ENCODE measurements at places on chromosomes 16 and 17. TPM values are rescaled to one million over a fixed set of nuclear protein-coding genes. Genes with fewer than 3 reads are reported as not detected.

GRCh38 chr17:77735081-77735565 is 223.4 kb upstream of the TNRC6C start:
- H3K27ac ChIP-seq = peak overlapping the region; percentile 48
- DNase-seq = no peak
- H3K4me3 ChIP-seq = no peak overlapping the region
- H3K27me3 ChIP-seq = no peaks in the 10 kb centered on the region
- H3K36me3 ChIP-seq = no peaks in the 10 kb centered on the region
- H3K4me1 ChIP-seq = peaks cover 8% of the 10 kb centered on the region

DNA sequence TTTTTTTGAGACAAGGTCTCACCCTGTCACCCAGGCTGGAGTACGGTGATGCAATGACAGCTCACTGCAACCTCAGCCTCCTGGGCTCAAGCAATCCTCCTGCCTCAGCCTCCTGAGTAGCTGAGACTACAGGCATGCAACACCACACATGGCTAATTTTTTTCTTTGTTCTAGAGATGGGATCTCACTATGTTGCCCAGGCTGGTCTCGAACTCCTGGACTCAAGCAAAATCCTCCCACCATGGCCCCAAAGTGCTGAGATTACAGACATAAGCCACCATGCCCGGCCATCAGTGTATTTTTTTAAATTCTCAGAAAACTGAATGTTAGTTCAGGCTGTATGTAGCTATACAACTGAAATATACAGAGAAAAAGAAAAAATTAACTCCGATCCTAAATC is 6.2 kb downstream of the APPBP2 start:
- no peak overlapping the region for H3K4me3 ChIP-seq
- no peak overlapping the region for H3K27ac ChIP-seq
- H3K27me3 ChIP-seq = no peaks in the 10 kb centered on the region
- no peaks in the 10 kb centered on the region for H3K4me1 ChIP-seq
- H3K36me3 ChIP-seq = no peaks in the 10 kb centered on the region

GRCh38 chr17:60386147-60387058 is 5.5 kb downstream of the USP32 start:
- no peaks in the 10 kb centered on the region for H3K27me3 ChIP-seq
- no peak overlapping the region for H3K27ac ChIP-seq
- peaks cover 5% of the 10 kb centered on the region for H3K4me1 ChIP-seq

- no peaks in the 10 kb centered on the region for H3K36me3 ChIP-seq
- no peak overlapping the region for H3K27ac ChIP-seq
- DNase-seq = no peak
- H3K4me1 ChIP-seq = no peaks in the 10 kb centered on the region
- H3K27me3 ChIP-seq = no peaks in the 10 kb centered on the region
Measured at GRCh38 chr16:82440336-82440735, 186.4 kb upstream of the CDH13 start.

GRCh38 chr17:28912281-28912937 is 9.5 kb upstream of the DHRS13 start:
- H3K4me1 ChIP-seq = no peaks in the 10 kb centered on the region
- no peaks in the 10 kb centered on the region for H3K27me3 ChIP-seq
- no peak overlapping the region for H3K27ac ChIP-seq

DNA sequence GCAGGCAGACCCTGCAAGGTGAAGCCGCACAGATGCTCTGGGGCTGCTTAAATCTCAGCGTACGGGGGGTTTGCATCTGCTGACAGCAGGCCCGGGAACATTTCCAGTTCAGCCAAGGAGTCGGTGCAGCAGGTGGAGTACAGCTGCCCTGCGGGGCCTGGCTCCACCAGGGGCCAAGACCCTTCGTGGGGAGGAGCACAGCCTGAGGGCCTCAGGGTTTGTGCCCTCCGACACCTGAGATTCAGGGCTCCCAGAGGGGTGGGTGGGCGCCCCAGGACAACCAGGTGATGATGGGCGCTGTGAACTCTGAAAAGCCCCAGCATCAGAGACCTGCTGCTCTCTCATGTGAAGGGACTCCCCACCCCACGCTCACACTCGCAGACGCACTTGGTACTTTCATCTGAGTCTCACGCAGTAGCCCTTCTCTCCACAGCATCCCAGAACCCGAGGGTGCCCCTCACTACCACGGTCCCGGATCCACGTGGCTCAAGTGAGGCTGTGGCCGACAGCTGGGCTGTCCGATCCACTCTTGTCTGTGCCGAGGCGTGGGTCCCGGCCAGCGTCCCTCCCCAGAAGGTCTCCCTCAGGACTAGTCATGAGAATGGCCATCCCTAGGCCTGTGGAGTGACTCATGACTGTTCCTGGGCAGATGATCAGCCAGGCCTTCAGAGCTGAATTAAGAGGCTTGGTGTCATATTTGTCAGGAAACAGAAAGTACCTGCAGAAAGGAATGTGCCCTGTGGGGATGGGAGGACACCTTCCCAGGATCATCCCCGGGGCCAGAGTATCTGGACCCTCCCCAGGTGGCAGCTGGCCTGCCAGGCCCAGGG is 29.6 kb downstream of the ACSF3 start:
- no peak for DNase-seq
- peaks cover 5% of the 10 kb centered on the region for H3K4me1 ChIP-seq
- H3K27ac ChIP-seq = no peak overlapping the region
- H3K36me3 ChIP-seq = no peaks in the 10 kb centered on the region
- H3K27me3 ChIP-seq = no peaks in the 10 kb centered on the region
- no peak overlapping the region for H3K4me3 ChIP-seq

DNA sequence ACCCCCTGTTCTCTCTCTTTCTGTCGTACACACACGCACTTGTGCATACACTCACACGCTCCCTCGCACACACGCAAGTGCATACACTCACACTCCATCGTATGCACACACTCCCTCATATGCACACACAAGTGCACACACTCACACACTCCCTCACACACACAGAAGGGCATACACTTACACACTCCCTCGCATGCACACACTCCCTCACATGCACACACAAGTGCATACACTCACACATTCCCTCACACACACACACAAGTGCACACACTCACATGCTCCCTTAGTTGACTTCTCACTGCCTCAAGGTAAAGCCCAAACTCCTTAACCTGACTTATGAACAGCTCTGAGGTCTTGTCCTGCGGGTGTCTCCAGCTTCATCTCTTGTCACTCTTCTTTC is 78.7 kb downstream of the NOG start:
- no peak overlapping the region for H3K4me3 ChIP-seq
- no peaks in the 10 kb centered on the region for H3K36me3 ChIP-seq
- H3K27me3 ChIP-seq = no peaks in the 10 kb centered on the region
- DNase-seq = no peak

DNA sequence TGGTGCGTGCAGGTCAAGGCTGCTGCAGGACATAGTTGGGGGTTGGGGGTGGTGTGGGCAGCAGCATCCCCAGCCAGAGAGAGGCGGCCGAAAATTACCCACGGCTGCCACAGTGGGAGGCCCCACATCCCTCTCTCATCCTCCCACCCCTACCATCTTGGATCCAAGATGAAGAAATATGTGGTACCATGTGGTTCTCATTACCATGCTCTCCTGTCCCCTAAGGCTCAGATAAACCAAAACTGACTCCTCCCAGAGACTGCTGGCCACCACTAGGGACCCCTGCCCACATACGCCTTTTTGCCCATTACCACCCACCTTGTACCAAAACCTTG is 120.4 kb downstream of the HIC1 start:
- peak overlapping the region; percentile 68 for H3K27ac ChIP-seq
- H3K4me3 ChIP-seq = no peak overlapping the region
- H3K4me1 ChIP-seq = peaks cover 27% of the 10 kb centered on the region
- no peaks in the 10 kb centered on the region for H3K27me3 ChIP-seq
- no peak for DNase-seq
- no peaks in the 10 kb centered on the region for H3K36me3 ChIP-seq

GRCh38 chr17:2233441-2233947 is 70.1 kb downstream of the SMG6 start:
- H3K27ac ChIP-seq = peak overlapping the region; percentile 19
- no peaks in the 10 kb centered on the region for H3K36me3 ChIP-seq
- peaks cover 5% of the 10 kb centered on the region for H3K4me1 ChIP-seq
- no peak for DNase-seq

DNA sequence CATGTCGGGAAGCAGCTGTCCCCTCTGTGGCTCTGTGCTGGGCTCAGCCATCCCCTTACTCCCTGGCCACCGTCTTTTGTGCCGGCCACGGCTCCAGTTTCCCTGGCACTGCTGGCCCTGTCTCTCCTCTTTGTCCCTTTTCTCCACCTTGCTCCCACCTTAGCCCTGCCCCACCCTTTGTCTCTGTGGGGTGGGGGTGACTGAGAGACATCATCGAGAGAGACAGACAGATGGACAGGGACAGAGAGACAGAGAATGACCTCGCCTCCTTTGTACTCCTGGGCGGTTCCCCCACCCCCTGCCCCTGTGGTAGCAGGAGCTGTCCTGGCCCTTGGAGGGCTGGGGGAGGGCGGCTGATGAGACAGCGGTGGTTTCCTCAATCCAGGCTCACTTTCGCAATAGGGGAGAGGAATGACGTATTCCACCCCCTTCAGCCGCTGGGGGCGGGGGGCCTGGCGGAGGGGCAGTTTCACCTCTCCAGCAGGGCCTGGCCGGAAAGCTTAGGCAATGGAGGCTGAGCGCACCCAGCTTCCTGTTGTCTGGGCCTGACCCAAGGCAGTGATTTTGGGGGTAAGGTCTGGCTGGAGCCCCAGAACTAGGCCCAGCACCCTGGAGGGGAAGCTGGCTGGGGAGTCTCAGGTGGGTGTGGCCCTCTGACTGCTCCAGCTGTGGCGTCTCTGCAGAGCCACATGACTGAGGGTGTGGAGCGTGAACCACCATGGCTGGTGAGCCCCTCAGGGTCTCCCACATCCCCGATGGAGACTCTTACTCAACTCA is 7.3 kb downstream of the FMNL1 start:
- no peak for DNase-seq
- H3K4me1 ChIP-seq = no peaks in the 10 kb centered on the region
- H3K36me3 ChIP-seq = no peaks in the 10 kb centered on the region
- peak overlapping the region; percentile 22 for H3K27ac ChIP-seq

Gene CDH13
- 20.6 TPM for total RNA-seq

DNA sequence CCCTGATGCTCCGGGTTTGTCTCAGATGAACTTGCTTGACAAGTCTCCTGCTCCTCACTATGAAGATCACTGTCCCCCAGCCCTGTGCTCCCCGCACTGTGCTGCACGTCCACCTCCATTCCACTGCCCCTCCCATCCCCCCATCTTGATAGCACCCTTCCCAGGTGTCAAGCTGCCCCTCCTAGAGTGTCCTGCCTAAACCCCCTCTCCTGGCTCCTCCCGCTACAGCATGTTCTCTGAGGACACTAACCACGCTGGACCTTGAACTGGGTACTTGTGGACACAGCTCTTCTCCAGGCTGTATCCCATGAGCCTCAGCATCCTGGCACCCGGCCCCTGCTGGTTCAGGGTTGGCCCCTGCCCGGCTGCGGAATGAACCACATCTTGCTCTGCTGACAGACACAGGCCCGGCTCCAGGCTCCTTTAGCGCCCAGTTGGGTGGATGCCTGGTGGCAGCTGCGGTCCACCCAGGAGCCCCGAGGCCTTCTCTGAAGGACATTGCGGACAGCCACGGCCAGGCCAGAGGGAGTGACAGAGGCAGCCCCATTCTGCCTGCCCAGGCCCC is 18.5 kb downstream of the DEXI start:
- H3K4me3 ChIP-seq = no peak overlapping the region
- no peak overlapping the region for H3K27ac ChIP-seq
- H3K27me3 ChIP-seq = no peaks in the 10 kb centered on the region
- DNase-seq = no peak
- no peaks in the 10 kb centered on the region for H3K36me3 ChIP-seq

DNA sequence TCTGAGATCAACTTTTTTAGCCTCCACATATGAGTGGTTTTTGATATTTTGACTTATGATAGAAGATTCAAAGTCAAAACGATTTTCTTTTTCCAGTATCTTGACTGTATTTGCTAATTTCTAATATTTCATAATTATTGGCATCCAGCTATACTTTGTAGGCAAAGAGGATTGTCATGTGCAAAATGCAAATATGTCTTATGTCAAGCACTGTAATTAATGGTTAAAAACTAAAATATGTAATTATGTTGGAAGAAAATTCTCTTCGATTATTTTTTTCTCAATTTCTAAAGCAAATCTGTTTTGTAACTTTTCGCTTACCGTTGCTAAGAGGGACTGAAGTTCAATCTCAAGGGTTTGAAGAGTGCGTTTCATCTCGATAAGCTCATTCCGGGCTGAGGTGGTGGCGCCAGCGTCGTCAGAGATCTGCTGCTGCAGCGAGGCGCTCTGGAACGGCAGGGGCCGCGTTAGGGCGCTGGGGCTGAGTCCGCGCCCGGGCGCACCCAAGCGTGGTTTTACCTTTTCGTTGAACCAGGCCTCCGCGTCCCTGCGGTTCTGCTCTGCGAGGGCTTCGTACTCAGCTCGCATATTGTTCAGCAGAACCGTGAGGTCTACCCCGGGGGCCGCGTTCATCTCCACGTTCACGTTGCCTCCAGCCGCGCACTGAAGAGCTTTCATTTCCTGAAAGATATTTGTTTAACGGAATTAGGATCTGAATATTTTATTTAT is 3.0 kb downstream of the KRT27 start:
- no peaks in the 10 kb centered on the region for H3K36me3 ChIP-seq
- no peaks in the 10 kb centered on the region for H3K27me3 ChIP-seq
- no peak overlapping the region for H3K27ac ChIP-seq
- no peaks in the 10 kb centered on the region for H3K4me1 ChIP-seq

GRCh38 chr17:164303-165235 is 16.9 kb downstream of the DOC2B start:
- H3K4me3 ChIP-seq = no peak overlapping the region
- no peaks in the 10 kb centered on the region for H3K36me3 ChIP-seq
- H3K27me3 ChIP-seq = no peaks in the 10 kb centered on the region
- H3K4me1 ChIP-seq = no peaks in the 10 kb centered on the region
- H3K27ac ChIP-seq = no peak overlapping the region

- H3K4me1 ChIP-seq = no peaks in the 10 kb centered on the region
- H3K36me3 ChIP-seq = no peaks in the 10 kb centered on the region
- no peaks in the 10 kb centered on the region for H3K27me3 ChIP-seq
- no peak overlapping the region for H3K27ac ChIP-seq
Measured at GRCh38 chr16:69537706-69538080, 28.1 kb upstream of the NFAT5 start.

- no peaks in the 10 kb centered on the region for H3K36me3 ChIP-seq
- no peaks in the 10 kb centered on the region for H3K4me1 ChIP-seq
- no peak overlapping the region for H3K4me3 ChIP-seq
Measured at GRCh38 chr17:47087093-47087492, 102.0 kb downstream of the CDC27 start.

DNA sequence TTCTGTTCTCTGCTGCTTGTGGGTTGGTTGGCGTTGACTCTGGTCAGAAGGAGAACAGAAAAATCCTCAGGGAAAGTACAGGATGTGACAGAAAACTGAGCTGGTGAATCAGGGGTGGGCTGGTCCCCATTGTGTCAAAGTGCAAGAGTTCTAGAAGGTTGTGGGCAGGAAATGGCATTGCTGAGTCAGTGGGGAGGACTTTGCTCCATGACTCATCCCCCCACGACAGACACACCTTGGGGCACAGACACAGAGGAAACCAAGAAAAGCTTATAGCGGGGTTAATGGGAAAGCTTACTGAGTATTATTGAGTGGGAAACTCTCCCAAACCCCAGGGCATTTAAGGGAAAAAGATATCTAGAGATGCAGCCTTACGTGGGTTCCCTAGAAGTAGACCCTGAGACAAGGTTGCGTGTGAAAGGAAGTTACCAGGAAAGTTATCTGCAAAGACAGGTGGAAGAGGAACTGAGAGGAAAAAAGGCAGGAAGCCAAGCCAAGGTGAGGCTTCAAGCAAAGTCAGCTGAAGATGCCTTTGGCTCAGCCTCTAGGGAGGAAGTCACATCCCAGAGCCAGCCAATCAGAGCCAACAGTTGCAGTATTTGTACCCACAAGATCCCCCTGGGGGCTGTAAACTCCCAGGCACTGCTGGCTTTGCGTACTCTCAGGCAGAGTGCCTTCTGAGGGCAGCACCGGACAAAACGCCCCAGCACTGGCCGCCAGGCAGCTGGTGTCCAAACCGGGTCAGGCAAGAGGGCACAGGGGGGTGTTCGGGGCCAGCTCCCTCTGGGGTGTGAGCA is 86.4 kb downstream of the FOXL1 start:
- no peaks in the 10 kb centered on the region for H3K27me3 ChIP-seq
- H3K36me3 ChIP-seq = no peaks in the 10 kb centered on the region
- no peak overlapping the region for H3K4me3 ChIP-seq
- DNase-seq = no peak

Measured in prostate gland (tissue), 2 donors.